ENCODE measurements at places on chromosomes 2 and 18.
A peak's percentile ranks its signal among the peaks of the same experiment; 100 is the strongest.

GRCh38 chr2:64797881-64798575 lies 144.3 kb upstream of the SERTAD2 start:
- no peak for DNase-seq

DNA sequence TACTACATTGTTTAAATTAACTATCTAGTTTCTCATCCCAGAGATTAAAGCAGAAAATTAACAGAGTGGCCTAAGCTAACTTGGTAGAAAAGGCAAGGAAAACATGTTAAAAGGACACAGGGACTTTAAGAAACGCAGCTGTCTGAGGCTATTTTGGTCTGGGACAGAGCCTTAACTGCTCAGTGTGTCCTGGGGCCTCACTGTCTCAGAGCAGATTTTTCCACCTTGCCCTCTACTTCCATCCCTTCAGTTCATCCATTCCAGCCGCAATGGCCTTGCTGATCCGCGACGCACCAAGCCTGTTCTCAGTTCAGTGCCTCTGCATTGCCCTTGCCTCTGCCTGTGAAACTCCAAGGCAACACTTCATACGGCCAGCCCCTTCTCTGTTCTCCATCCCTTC lies 114.9 kb upstream of the OSR1 start:
- DNase-seq = no peak

- DNase-seq = no peak
These were observed 27.5 kb downstream of the COA5 start for GRCh38 chr2:98580656-98581284.

- peak; percentile 90 for DNase-seq
These were observed 6.8 kb upstream of the PXDN start for GRCh38 chr2:1750933-1751766.

DNA sequence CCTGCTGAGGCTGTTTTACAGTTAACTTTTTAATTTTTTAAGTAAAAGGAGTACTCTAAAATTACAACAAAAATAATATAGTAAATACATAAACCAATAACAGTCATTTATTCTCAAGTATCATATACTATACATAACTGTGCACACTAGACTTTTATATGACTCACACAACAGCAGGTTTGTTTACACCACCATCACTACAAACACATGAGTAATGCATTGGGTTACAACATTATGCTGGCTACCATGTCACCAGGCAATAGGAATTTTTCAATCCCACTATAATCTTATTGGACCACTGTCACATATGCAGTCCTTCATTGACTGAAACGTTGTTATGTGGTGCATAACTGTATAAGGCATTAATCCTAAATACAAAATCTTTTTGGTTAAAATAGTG lies 42.5 kb downstream of the RASGRP3 start:
- no peak for DNase-seq

DNA sequence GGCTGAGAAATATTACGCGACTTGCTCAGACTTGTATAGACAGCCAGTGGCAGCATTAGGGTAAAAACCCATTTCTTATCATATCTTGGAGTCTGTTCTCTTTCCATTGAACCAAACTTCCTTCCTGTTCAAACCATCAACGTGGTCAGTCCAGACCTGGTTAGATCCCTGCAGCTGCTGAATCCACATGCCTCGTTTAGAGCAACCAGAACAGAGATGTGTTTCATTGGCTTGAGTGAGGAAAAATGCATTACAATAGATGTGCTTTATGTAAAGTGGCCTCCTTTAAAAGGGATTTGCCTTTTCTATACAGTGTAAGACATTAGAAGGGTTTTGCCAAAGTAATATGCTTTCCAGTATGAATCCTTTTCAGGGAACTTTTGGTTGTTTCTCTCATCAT lies 232.4 kb downstream of the MEIS1 start:
- DNase-seq = no peak

DNA sequence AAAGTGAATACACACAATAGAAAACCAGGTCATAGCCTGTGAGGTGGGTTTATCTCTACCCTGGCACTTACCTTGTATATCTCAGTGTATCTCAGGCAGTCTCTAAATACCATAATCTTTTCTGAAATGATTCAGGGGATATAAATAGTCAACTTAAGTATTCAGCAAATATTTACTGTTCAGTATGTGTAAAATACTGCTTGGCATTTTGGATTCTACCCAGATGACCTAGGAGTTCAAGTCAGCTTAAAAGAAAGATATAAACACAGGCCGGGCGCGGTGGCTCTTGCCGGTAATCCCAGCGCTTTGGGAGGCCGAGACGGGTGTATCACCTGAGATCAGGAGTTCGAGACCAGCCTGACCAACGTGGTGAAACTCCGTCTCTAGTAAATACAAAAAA lies 23.8 kb downstream of the GRHL1 start:
- DNase-seq = no peak

- no peak for DNase-seq
These were observed 87.4 kb upstream of the HK2 start for GRCh38 chr2:74746480-74746879.

GRCh38 chr2:28613186-28613585 lies 117.3 kb downstream of the PLB1 start:
- DNase-seq = no peak

- peak; percentile 54 for DNase-seq
These were observed 1129.9 kb upstream of the GYPC start for GRCh38 chr2:125526093-125526492.

GRCh38 chr2:171910494-171910893 lies 11.8 kb upstream of the HAT1 start:
- DNase-seq = no peak

GRCh38 chr2:238239543-238239862 lies 335 bp downstream of the HES6 start:
- peak; percentile 56 for DNase-seq

DNA sequence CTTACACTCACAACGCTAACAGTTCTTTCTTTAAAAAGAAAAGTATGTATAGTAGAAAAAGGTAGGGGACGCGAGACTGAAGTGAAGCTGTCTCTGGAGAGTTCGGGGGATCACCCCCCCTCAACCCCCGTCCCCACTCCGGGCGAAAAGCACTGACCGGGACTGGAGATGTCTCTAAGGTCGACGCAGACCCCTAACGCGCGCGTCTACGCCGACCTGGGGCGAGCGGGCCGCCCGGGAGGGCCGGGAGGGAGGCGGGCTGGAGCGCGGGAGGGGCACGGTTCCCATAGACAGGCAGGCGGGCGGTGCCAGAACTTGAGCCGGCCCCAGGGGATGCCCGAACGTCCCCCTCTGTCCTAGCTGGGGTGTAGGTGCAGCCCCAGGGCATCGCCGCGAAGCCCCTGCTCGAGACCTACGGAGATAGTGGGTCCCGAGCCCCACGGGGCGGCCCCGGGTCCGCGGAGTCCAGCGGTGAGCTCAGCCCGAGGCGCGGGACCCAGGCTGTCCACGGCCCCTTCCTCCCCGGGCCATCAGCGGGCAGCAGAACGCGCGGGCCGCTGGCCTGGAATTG lies 82.2 kb downstream of the CHRNA1 start:
- peak; percentile 64 for DNase-seq

DNA sequence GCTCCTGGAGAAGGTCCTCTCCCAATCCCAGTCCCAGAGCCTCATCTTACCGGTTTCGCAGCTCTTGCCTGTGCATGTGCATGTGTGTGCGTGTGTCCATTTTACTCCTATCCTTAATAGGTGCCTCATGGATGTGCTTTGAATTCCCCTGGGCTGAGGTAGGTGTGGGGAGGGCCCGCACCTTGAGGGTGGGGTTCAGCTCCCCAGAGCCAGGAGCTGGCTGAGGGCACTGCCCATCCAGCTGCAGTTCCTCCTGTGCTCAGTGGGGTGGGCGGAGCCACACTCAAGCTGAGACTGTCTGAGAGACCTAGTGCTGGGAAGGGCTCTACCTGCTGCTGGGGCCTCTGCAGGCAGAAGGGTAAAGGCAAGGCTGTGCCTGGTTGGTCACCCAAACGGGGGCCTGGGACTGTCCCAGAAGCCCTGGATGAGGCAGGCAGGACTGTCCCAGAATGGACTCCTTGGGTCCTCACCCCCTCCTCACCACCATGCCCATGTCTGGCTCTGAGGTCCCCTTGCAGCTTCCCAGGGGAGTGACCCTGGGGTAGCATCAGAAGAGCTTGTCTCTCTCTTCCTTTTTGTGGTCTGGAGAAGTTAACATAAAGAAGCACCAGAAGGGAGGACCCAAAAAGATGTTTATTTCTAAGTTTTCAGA lies 8.9 kb downstream of the GDF7 start:
- peak; percentile 50 for DNase-seq

DNA sequence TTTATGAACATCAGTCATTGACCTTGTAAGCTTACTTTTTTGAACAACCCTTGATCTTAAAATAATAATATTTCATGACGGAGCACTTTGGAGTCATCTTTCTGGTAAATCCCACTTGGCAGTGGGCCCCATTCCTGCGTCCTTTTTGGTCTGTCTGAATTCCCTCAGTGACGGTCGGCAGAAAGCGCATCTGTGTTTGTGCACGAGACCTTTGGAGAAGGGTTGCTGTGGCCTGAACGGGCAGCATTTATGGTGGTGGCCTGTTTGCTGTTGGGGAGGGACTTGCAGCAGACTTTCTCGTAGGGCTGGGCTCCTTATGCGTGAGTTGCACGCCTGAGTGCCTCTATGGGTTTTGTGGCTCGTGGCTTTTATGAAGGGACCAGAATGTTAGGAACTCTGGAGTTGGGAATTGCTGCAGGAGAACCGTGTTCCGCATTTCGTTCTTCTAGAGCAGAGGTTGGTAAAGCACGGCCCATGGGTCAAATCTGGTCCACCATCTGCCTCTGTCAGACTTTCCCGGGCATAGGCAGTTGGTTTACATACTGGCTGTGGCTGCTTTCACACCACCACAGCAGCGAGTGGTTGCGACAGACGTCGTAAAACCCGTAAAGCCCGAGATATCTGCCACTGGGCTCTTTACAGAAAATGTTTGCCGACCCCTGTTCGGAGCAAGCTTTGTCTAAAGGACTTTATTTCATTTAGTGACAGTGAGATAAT lies 30.8 kb downstream of the LPIN1 start:
- no peak for DNase-seq

GRCh38 chr2:25410370-25410769 lies 68.6 kb upstream of the DNMT3A start:
- no peak for DNase-seq

- no peak for DNase-seq
These were observed 152.6 kb downstream of the COPS8 start for GRCh38 chr2:237238249-237238648.

- no peak for DNase-seq
These were observed 420.6 kb downstream of the IRS1 start for GRCh38 chr2:226378753-226379705.

GRCh38 chr18:75066936-75067335 lies 142.0 kb downstream of the PTGR3 start:
- no peak for DNase-seq

- peak; percentile 87 for DNase-seq
These were observed at the start of gene CASP10 for GRCh38 chr2:201182650-201183364. Gene CASP10, plus strand, starts transcription at chr2:201183141. Its CDS starts 2,637 bp downstream, at chr2:201185778.

- DNase-seq = peak; percentile 22
These were observed 121.3 kb downstream of the MAP4K4 start for GRCh38 chr2:101818531-101819451.

GRCh38 chr2:231093933-231094332 lies 30.9 kb downstream of the HTR2B start:
- DNase-seq = no peak

DNA sequence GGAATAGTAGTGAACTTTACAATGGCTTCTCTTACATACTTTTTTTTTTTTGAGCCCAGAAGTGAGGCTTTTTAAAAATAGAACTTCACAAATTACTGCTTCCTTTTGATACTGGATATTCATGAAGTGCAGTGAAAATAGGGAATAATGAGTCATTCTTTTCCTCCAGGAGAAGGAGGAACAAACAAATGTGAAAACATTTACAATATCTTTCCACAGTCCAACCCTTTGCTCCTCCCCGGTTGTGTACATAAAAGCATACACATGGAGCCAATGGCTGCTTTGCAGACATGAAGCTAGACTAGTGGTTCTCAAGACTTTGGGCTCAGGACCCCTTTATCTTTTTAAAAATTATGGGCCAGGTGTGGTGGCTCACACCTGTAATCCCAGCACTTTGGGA lies 266.9 kb downstream of the GBX2 start:
- DNase-seq = no peak

GRCh38 chr2:240507060-240507777 lies 50.6 kb downstream of the ANKMY1 start:
- DNase-seq = no peak

GRCh38 chr2:149561309-149561926 lies 26.2 kb downstream of the MMADHC start:
- DNase-seq = peak; percentile 66

- no peak for DNase-seq
These were observed 274.5 kb downstream of the NCKAP5 start for GRCh38 chr2:133293544-133294353.

DNA sequence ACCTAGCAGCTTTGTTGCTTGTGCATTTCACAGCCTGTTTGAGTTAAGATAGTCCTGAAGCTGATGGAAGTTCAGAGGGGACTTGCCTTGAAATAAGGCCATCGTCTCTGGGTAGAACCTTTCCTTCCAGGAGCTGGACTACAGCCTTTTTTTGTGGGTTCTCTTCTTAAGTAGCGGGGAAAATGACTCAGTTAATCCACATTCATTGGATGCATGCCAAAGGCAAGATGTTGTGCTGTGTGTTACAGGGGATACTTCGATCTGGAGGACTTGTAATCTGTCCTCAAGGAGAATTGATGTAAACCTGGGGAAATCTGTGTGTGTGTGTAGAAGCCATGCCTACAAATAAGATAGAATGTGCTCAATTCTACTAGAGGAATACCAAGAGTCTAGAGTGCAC lies 46.8 kb downstream of the RPIA start:
- DNase-seq = no peak

DNA sequence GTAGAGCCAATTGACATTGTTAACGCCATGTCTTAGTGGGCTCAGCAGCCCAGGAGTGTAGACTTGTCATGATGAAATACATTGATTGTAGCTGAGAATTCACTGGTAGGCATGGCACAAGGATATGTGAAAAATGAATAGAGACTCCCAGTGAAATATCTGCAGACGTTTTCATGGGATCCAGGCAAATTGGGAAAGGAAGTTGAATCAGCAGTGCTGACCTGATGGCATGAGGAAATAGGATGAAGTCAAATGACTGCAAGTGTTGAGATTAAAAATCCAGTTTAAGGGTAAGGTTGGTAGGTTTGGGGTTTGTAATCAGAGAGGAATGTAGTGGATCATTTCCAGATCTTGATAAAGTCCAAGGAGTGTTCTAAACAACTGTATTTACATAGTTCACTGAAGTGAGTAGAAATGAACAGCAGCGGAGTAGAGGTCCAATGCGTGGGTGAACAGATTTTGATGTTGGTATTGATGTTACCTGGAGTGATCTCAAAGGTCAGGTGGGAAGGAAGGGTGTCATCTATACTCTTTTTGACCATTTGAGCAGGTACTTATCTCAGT lies 24.6 kb downstream of the INSIG2 start:
- DNase-seq = no peak

GRCh38 chr2:225932811-225933413 lies 533.4 kb downstream of the NYAP2 start:
- DNase-seq = no peak

DNA sequence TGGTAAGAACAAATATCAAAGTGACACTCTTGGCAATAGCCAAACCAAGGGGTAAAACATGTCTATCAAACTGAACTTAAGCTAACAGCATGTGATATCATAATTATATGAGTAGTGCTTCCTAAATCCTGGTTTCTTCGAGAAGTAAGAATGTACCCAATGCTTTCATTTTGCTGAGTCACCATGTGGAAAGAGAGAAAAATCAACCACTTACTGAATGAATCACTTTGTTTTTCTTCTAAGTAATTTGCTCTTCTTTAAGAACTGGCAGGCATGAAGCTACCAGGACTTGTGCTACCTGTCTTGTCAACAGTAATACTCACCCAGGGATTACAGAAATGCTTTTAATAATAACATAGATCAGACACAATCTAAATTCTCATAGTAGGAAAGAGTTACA lies 19.0 kb upstream of the DUSP19 start:
- no peak for DNase-seq

- DNase-seq = no peak
These were observed 427.4 kb upstream of the GYPC start for GRCh38 chr2:126228531-126228930.
